ENCODE measurements at places on chromosomes 2 and 18. TPM values are rescaled to one million over a fixed set of nuclear protein-coding genes. Genes with fewer than 3 reads are reported as not detected.

- H3K27ac ChIP-seq = no peak overlapping the region
- H3K27me3 ChIP-seq = no peaks in the 10 kb centered on the region
- no peak overlapping the region for H3K4me3 ChIP-seq
- peaks cover 17% of the 10 kb centered on the region for H3K36me3 ChIP-seq
- H3K4me1 ChIP-seq = peaks cover 24% of the 10 kb centered on the region
- DNase-seq = no peak
Measured at GRCh38 chr18:21762181-21762772, 21.7 kb downstream of the MIB1 start.

DNA sequence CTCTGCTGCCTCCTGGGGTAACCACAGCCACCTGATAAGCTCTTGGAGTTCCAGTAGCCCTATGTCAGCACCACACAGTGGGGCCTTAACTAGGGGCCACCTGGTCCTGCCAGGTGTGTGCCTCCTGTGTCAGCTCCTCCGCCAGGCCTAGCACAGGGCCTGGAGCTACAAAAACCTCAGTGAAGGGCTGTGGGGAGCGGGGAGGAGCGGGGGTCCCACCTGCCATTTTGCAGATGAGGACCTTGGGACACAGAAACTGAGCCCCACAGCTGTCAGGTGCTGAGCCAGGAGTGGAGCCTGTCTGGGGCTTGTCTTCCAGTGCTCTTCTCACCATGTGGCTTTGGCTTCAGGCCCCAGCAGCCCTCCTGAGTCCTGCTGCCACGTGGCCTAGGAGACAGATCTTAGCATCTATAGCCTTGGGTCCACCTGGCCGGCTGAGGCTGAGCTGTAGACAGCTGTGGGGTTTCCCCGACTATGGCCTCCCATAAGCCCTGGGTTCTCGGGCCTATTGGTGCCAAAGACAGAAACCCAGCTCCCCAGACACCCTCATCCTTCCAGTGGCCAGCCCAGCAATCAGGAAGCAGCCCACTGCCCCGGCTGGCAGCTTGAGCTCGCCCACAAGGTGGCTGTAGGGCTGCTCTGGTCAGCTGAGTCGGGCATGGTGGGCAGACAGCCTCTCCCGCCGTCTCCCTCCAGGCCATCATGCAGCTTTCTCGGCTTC is 104.5 kb upstream of the MCFD2 start:
- DNase-seq = no peak
- H3K36me3 ChIP-seq = peaks cover 15% of the 10 kb centered on the region
- H3K27ac ChIP-seq = no peak overlapping the region
- H3K4me1 ChIP-seq = no peaks in the 10 kb centered on the region
- H3K4me3 ChIP-seq = no peak overlapping the region

DNA sequence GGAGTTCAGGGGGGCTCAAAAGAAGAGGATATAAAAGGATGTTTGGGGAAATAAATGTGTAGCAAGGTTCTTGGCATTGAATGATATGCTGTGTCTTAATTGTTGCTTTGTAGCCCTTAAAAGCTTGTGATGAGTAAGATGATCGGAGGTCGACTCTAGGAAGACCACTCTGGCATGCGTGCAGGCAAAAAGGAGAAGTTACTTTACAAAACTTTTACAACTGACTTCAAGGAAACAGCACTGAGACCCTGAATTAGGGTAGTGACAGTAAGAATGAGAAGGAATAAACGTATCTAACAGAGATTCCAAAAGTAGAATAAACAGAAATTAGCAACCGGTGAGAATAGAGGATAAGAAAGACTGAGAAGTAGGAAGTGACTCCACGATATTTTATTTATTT is 228.7 kb upstream of the TANK start:
- no peak overlapping the region for H3K27ac ChIP-seq
- no peaks in the 10 kb centered on the region for H3K36me3 ChIP-seq
- H3K4me1 ChIP-seq = no peaks in the 10 kb centered on the region
- H3K4me3 ChIP-seq = no peak overlapping the region

- no peak overlapping the region for H3K4me3 ChIP-seq
- no peak overlapping the region for H3K27ac ChIP-seq
- H3K27me3 ChIP-seq = peaks cover 3% of the 10 kb centered on the region
- DNase-seq = no peak
- no peaks in the 10 kb centered on the region for H3K36me3 ChIP-seq
Measured at GRCh38 chr2:219961947-219962498, 334.6 kb downstream of the SLC4A3 start.

- H3K4me3 ChIP-seq = no peak overlapping the region
- H3K4me1 ChIP-seq = no peaks in the 10 kb centered on the region
- peaks cover 9% of the 10 kb centered on the region for H3K27me3 ChIP-seq
- no peak for DNase-seq
Measured at GRCh38 chr18:26863122-26863879, 2.2 kb downstream of the AQP4 start.

GRCh38 chr2:182860858-182861257 is 5.6 kb downstream of the FRZB start:
- no peak overlapping the region for H3K4me3 ChIP-seq
- no peak for DNase-seq
- H3K4me1 ChIP-seq = peaks cover 4% of the 10 kb centered on the region
- H3K27me3 ChIP-seq = peaks cover 29% of the 10 kb centered on the region
- H3K27ac ChIP-seq = no peak overlapping the region

GRCh38 chr2:178811901-178812300 is 4.7 kb upstream of the TTN start:
- peaks cover 1% of the 10 kb centered on the region for H3K36me3 ChIP-seq
- no peak for DNase-seq
- H3K27ac ChIP-seq = no peak overlapping the region
- H3K4me1 ChIP-seq = no peaks in the 10 kb centered on the region

GRCh38 chr2:65536596-65536995 is 104.2 kb upstream of the SPRED2 start:
- no peak overlapping the region for H3K4me3 ChIP-seq
- DNase-seq = no peak
- no peak overlapping the region for H3K27ac ChIP-seq
- no peaks in the 10 kb centered on the region for H3K4me1 ChIP-seq
- H3K27me3 ChIP-seq = peaks cover 7% of the 10 kb centered on the region

The VWA3B gene
- not detected for total RNA-seq

The TFCP2L1 gene
- 0.24 TPM for total RNA-seq

The COL4A4 gene
- not detected for total RNA-seq

The IL36A gene
- total RNA-seq = not detected
